RPMI7951 (cell line): ENCODE measurements at places on chromosomes 12 and 14.

DNA sequence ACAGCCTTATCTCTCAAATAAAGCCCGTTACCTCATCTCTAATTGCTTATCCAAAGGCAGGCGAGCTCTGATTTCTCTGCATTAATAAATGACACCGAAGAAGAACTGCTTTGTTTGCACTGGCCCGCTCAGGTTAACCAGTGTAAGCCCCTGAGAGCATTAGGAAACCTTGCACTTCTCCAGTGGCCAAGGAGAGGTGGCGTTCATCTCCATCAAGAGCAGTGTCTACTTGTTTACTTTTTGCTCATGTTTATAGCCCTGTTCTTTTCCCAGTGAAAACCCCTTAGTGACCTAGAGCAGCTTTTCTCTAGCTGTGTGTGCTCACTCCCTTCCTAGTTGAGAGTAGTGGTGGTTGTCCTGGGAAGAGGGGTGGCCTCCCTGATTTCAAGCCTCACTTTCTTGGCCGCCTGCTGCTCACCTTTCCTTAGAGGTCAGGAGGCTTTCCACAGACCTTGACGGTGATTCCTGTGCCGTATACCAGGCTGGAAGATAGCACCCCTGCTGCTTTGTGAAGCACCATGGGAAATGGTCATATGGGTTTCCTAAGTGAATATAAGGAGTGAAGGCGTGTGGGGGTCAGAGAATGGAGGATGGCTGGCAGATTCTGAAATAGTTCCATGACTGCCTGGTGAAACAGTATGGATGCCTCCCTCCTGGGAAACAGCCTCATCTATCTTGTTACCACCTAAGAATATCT, 16.6 kb downstream of the FBXW8 start:
- DNase-seq = no peak

DNA sequence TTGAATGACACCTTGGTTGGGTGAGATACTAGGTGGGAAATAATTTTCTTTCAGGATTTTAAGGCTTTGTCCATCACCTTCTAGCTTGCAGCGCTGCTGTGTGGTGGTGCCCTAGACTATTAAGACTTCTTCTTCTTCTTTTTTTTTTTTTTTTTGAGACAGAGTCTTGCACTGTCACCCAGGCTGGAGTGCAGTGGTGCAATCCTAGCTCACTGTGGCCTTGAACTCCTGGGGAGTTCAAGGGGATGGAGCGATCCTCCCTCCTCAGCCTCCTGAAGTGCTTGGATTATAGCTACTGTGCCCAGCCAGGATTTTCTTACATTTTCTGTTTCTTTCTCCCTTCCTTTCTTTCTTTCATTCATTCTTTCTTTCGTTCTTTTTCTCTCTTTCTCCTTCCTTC, 10.3 kb upstream of the MTA1 start:
- DNase-seq = no peak

- DNase-seq = no peak
These were observed 18.9 kb upstream of the C12orf71 start for GRCh38 chr12:27101290-27101689.

DNA sequence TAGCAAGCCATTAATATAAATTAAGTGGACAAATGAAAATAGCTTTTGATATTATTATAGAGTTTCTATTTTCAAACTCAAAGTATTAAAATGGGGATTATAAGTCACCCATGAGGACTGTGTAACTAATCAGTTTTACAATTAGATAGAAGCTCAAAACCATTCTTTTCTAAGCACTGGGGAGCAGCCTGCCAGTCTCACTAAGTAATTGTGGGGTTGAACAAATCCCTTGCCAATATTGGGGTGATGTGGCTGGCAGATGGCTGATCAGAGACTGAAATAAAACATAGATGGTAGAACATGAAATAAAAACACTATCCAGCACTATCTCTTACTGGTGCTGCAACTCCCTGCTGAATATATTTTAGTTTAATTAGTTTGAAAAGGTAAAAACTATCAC, 353.2 kb downstream of the FLRT2 start:
- no peak for DNase-seq

DNA sequence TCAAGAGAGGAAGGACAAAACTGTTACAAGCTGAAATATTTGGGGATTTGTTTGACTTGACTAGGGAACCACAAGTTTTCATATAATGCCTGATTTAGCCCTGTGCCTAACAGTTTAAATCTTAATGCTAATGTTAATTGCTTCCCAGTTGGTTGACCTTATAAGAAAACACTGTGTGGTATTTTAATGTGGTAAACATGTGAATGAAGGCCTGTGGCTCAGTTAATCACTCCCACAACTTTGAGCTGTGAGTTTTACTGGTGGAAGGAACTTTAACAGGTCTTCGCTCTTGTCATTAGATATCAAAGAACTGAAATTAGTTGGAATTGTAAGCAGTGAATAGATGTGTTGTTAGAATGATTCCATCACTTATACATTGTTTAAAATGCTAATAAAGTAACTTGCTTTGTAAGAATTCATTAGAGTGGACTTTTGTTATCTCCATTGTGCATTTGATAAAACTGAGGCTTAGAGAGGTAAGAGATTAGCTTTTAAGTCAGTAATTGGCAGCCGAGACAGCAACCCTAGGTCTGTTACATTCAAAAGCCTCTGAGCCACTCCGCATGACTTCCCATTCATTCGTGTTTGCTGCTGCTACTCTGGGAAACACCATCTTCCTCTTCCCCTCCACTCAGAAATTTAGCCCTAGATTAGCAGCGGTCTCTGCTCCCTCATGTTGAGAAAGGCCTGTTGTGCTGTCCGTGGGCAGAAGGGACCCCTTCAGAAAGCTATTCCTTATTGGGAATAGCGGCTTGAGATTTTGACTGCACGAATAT, 1.0 kb upstream of the TBK1 start:
- peak; percentile 15 for DNase-seq

DNA sequence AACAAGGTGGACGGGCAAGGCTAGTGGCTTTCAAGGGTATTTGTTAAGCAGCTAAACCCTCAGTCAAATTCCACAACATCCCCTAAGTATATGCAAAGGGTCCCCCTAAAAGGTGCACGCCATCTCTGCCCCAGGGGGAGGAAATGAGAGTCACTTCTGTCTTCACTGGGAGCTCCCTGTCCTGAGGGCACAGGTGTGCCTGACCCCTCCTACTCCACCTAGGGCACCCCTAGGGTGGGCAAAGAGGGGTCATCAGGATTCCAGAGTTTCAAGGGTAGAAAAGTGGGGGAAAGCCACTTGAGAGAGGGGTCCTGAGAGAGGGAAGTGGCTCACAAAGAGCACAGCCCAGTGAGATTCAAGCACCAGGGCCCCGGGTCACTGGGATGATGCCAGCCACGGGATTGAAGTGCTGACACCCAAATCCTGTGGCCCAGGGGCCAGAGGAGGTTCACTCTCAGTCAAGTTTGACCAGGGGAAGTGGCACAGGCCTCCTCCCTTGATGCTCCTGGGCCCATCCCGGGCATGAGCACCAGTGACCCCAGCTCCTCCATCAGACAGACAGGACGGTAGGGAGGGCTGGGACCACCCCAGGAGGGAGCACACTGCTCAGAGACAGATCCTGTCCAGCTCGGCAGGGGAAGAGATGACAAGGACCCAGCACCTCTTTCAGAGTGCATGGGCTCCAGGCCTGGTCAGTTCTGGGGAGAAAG, 82.3 kb upstream of the BCL11B start:
- no peak for DNase-seq

DNA sequence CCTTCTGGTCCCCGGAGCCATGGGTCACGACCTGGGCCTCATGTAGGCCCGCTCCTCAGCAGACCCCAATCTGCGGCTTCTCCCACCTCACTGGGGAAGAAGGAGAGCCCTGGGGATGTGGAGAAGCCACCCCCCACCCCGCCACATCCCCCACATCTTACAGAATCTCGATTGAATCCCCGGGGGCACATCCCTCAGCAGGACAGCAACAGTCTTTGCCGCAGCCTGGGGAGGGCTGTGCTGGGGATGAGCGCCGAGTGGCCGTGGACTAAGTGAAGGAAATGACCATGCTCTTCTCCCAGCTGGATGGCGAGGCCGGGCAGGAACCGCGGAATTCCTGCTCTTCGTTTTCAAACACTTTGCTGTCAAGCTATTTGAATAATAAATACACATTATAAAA, 169.0 kb upstream of the RTL1 start:
- peak; percentile 32 for DNase-seq

GRCh38 chr12:115412831-115413230, 728.9 kb upstream of the TBX3 start:
- DNase-seq = no peak

GRCh38 chr12:85152311-85152729, 116.2 kb downstream of the LRRIQ1 start:
- no peak for DNase-seq

DNA sequence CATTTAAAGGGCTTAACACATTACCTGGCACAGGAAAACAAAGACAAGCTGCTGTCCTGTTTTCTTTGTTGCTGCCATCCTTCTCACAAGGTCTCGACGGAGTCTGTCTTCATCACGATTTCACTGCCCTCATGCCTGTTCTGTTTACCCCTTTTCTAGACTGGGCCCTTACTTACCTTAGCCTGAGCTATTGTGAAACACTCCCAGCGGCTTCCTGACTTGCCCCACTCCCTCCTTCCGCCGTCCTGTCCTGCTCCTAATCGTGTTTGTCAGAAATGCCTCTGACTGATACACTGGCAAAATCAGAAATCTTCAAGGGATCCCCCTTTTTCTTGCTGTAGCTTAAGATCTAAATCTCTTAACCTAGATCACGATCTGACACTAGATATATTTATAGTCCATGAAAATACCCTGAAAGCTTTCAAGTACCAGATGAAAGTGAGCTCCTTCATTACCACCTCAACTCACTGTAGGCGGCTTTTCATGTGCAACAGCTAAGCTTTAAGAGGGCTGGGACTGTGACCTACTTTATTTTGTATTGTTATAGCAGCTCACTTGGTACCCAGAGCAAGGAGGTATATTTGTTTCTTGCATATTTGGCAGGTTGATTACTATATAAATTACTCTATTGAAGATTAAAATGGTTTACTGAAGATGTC, 32.1 kb downstream of the TECPR2 start:
- no peak for DNase-seq

GRCh38 chr12:81231574-81232368, 153.9 kb downstream of the ACSS3 start:
- DNase-seq = no peak

DNA sequence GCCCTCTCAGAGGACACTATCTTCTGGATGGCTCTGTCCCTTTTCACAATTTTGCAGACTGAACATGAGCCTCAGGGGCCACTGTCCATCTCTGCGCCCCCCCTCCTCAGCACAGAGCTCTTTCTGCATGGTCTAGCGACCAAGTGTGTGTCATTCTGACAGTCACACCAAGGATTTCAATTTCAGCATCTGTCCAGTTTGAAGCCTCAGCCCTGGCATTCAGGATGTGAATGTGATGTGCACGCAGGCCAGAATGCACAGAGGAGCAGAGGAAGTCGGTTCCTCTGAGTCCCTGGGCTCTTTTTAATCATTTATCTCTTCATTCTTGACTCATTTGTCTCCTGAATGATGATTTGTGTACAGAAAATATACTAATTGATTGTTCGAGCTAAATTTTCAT, 102.0 kb upstream of the PWP1 start:
- no peak for DNase-seq
